ENCODE measurements at places on chromosomes 2 and 18.
A peak's percentile ranks its signal among the peaks of the same experiment; 100 is the strongest.

DNA sequence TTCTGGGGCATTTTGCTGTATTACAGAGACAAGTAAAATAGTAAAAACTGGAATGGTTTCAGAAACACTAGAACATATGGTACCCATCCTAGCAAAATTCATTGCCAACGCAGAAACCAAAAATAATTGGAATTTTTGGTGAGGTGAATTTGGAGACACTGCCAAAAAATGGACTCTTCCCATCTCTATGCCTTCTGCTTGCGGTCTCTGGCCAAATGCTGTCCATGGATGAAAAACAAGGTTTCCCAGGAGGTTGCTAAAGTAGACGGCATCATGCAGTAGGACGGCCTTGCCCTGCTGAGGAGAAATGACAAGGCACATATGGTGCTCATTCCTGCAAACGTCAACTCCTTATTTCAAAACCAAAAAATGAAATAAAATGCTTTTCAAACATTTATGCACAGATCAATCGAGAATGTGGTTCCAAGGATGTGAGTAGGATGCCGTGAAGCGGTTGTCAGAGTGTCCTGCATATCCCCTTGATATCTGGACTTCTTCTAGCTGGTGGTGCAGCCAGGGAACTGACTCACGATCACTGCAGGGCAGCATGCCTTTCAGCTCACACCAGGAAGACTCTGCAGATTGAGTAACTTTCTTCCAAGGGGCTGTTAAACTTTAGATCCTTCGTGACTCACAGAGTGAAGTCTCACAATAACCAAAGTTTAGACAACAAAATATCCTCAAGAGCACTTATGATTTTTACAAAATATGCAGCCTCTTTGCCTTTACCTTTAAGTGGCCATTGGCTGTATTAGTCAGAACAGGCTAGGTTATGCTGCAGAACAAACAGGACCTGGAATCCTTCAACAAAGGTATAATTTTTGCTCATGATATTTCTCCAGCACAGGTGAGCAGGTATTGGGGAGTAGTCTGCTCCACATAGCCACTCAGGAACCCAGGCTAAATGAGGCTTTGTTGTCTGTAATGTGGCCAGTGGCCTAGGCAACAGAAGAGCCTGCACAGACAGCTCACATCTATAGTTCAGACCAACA, 149.4 kb upstream of the NDUFV2 start:
- DNase-seq = no peak

DNA sequence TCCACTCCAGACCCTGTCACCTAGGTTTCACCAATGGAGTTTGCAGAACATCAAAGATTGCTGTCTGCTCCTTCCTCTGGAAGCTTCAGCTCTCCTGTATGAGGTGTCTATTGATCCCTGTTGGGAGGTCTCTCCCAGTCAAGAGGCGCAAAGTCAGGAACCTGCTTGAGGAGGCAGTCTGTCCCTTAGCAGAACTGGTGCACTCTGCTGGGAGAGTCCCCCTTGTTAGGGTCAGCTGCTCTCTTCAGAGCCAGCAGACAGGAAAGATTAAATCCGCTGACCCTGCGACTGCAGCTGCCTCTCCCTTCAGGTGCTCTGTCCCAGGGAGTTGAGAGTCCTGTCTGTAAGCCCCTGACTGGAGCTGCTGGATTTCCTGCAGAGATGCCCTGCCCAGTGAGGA, 195.7 kb downstream of the PPP1R1C start:
- DNase-seq = no peak

DNA sequence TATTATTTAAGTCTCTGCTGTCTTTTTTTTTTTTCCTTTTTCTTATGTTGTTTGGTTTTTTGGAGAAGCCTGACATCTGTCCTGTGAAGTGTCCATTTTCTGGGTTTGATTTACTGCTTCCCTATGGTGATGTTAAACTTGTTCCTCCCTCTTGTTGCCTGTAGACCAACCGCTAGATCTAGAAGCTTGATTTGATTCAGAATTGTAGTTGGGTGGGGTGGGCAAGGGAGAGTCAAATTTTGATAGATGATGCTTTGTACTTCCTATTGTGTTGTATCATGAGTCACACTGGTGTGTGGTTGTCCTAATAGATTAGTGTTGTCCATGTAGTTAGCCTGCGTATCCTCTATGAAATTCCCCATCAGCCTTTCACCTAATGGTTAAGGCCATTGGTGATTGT, 35.4 kb downstream of the CAB39 start:
- no peak for DNase-seq

DNA sequence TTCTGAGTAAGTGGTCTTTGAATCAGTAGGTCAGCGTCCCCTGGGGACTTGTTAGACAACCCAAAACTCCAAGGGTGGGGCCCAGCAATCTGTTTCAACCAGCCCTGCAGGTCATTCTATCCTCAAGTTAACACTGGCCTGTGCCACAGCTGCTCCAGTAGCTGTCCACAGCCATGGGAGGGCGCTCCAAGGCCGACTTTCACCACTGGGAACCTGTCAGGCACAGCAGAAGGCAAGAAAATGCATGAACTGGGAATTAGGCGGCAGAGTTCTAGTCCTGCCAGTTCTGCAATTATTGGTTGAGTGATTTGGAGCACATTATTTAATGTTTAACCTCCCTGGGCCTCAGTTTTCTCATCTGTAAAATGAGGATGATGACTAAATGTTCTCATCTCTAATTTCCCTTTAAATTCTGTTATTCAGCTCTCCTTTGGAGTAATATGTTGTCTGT, 17.4 kb upstream of the MRPL33 start:
- DNase-seq = peak; percentile 54

DNA sequence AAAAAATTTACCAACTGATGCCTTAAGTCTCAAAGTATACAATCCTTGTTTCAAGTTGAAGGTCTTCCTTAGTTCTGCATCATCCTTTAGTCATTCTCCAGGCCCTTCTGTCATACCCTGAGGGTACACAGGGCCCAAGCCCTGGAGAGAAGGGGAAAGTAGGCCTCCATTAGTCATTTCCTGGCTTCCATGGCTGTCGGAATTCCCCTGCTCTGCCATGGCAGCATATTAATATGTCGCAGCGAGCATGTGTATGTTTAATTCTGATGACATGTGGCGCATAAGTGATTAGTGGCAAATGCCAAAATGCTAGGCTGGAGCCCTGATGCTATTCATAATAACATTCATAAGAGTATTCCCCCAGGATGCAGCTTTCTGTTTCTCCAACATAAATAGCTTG, 22.1 kb downstream of the GPR39 start:
- DNase-seq = no peak

GRCh38 chr2:3635171-3635974, 22.6 kb upstream of the ALLC start:
- DNase-seq = no peak

DNA sequence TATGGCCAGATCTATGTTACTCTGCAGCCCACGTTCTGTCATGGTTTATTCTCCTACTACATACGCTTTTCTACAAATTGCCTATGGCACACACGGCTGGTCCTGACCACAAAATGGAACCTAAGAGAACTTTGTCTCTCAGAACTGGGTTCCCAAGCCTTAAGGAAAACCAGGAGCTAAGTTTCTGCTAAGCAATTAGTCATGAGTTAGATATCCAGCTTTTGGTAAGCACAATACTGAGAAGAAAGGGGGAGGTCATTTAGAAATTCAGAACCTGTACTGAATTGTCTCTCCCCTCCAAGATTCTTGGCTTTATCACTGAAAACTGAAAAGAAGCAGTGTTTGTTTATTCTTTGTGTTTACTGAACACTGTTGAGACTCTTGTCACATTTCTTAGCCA, 283.5 kb upstream of the TANK start:
- no peak for DNase-seq

- no peak for DNase-seq
These were observed 190.1 kb downstream of the KLHL29 start for GRCh38 chr2:23574919-23575654.

- no peak for DNase-seq
These were observed 239.5 kb downstream of the WDR7 start for GRCh38 chr18:56890632-56891031.

DNA sequence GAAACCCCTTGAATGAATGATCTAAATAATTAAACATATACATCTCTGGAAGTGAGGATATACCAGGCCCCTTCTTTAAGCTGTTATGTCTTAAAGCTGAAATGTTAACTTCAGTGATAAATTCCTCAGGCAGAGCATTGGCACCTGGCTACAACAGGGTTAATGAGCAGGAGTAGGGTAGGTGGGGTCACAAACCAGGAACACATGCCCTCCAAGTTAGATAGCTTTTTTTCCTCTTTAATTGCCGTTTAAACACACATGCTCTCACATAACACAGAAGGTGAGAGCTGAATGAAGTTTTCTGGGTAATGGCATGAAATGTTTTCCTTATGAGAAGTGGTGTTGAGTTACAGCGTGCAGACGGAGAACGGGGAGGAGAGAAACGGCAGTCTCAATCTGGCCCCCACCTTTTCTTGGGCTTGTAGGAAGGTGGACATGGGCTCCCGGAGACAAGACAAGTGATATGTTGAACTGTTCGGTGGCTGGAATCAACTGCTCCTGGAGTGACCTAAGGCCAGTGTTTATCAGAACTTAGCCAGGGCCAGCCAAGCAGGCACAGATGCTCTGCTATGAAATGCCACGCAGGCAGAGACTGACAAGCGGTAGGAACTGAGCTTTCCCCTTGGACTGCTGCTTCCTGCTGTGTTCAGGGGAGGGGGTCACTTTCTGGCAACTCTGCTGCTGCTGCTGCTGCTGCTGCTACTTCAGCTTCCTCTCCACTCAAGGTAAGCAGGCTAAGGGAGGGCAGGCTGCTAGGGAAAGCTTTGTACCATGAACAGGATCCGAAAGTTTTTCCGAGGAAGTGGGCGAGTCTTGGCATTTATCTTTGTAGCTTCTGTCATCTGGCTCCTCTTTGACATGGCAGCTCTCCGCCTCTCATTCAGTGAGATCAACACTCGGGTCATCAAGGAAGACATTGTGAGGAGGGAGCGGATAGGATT, at the start of gene GALNT5:
TSS of gene GALNT5 (plus strand) at position 394 of the 941 bp plus-strand sequence. CDS start at position 772, 378 bp downstream.
- no peak for DNase-seq

DNA sequence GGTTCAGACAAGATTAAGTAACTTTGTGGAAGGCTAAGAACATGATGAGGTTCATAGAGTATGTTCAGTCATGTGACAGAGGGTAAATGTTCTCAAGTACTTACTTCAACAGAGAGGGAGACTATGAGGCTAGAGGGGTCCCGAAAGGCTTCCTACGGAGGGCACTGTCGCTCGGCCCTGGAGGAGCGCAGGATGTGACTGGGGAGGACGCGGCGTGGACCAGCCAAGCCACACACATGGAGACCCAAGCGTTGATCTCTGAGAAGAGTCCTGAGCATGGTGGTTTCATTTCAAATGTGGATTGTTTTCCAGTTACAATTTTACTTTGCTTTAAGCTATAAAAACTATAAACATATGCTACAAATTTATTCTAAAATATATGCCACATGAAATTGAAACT, 227.5 kb downstream of the PTGR3 start:
- DNase-seq = no peak

- DNase-seq = no peak
These were observed 8.9 kb upstream of the PGAP1 start for GRCh38 chr2:196935432-196935831.

GRCh38 chr2:237692601-237693290, 65.4 kb downstream of the LRRFIP1 start:
- DNase-seq = peak; percentile 63

GRCh38 chr2:100425107-100425506, 7.6 kb upstream of the CHST10 start:
- DNase-seq = no peak

DNA sequence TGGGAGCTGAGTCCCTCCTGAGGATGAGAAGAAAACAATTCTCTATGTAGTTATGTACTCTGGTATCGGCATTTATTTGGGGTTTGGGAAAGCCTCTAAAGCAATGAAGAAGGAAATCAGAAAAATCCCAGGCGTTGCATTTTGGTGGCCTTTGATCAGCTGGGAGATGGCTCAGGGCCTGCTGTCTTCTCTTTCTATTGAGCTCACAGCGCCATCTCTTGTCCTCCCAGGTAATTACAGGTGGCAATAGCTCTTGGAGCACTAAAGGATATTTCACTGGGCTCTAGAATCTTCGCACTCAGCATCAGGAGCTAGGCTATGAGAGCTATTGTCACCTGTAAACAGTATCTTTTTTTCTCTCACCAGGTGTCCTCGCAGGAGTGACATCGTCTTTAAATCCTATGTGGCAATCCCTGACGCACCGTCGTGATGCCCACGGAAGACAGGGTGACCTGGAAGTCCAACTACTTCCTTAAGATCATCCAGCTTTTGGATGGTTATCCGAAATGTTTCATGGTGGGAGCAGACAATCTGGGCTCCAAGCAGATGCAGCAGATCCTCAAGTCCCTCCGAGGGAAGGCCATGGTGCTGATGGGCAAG, 76.1 kb upstream of the PMAIP1 start:
- DNase-seq = peak; percentile 80

DNA sequence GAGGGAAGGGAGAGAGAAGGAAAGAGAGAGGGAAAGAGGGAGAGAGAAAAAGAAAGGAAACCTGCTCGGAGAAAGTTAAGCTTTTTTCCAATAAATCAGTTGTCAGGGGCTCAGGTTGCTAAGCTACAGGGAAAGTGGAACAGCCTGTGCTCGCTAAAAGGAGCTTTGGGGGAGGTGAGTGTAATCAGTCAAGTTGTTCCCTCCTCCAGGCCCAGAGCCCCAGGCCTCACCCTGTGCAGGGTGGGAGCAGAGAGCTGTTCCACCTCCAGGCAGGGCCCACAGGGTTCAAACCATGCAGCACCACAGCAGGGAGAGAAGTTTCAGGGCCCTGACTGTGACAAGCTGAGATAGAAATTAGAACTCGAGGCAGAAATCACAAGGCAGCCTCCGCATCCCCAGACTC, 56.4 kb upstream of the PPP1CB start:
- DNase-seq = no peak

- DNase-seq = no peak
These were observed 141.4 kb downstream of the VAPA start for GRCh38 chr18:10055125-10055750.

All from ovary (tissue), 10 donors.